Large intestine (tissue), 12 donors: ENCODE measurements at places on chromosomes 16 and 17. TPM values are rescaled to one million over a fixed set of nuclear protein-coding genes. Genes with fewer than 3 reads are reported as not detected.

- peak; percentile 20 for DNase-seq
Observed at GRCh38 chr16:88526906-88527185, 43.4 kb upstream of the ZC3H18 start.

DNA sequence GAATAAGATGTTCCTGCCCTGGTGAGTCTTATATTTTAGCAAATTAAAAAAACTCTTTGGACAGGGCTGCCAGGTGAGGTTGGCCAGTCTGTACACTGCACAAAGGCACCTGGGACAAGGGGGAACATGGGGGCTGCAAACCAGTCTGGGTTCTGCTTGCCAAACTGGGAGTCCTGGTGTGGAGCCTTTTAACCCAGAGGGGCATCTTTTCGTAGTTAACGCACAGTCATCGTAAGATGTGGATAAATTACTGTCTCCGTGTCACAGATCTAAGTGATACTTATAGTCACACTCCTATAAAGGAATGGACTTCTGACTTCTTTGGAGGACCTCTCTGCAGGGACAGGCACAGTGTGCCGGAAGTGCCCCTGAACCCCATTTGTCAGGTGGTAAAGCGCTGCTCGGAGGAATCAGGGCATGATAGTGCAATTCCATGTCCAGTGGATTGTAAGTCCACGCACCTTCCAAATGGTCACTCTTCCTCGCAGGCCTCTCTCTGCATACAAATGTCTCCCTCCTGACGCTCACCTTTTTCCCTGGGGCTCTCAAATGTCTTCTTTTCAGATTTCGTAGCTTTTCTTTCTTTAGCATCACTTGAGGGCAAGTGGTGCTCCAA lies 14.7 kb downstream of the DEXI start:
- DNase-seq, result no peak

GRCh38 chr17:41539071-41539492 lies 11.0 kb upstream of the KRT19 start:
- no peak for DNase-seq

- DNase-seq, result no peak
Observed at GRCh38 chr16:27446721-27447120, 44.7 kb downstream of the IL21R start.

DNA sequence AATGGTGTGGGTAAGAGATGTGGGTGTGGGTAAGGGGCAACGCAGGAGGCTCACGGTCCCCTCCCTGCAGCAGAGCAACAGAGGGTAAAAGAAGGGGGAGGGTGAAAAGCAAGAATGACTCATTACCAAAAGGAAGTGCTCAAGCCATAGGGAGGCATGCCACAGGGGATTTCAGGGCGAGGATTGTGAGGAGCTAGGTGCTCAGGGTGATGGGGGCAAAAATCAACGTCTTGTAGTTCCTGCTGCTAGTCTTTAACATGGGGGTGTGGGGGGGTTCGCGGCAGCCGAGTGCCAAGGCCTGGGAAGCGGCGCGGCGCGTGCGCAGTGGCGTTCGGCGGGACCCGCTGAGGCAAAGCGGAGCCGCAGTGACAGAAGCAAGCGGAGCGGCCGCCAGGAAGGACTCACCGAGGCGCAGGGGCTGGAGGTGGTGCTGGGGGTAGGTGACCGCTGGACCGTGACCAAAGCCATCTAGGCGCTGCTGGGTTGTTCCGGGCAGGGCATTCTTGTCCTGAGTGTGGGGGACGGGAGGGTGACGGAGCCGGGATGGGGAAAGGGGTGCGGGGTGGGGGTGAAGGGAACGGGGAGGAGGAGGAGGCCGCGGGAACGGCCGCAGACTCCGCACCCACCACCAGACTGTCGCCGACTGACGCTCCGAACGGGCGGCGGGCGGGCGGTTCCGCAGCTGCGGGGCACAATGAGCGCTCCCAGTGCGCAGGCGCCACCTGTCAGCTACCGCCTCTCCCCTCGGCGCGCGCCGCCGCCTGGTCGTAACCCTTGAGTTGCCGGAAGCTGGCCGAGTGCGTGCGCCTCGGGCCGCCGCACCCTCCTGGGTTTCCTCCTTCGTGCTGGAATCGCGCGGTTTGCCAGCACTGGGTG lies at the start of gene SSH2:
Gene SSH2, minus strand, starts transcription at position 696 of the 876 bp plus-strand sequence. Its CDS starts 228 bp downstream, at position 468.
- DNase-seq, result peak; percentile 90

DNA sequence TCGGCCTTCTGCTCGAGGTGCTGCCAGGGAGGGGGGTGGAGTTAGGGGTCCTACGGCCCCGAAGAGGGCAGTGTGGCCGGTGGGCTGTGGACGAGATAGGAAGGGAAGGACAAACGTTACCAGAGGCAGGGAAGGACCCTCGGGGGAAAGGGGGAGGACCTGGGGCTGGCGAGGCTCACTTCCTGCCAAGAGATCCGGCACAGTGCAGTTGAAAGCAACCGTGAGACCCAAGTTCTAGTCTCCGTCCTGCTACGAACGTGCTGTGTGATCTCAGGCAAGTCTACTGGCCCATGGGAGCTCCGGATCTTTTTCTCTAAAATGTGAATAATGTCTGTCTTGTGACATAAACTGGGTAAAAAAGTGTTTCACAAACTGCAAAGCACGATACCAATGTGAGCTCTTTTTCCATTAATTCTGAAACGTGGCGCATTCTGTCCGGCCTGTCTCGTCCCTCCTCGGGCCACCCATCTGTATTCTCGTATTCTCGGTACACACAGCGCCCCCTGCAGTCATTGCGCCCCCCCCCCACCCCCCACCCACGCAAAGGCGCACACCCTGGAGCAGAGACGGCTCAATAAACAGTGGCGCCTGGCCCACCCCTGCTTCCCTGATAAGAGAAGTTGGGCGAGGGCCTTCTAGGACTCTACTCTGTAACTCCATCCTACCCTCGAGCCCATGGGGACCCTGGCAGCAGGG lies 8.8 kb downstream of the CYGB start:
- DNase-seq, result no peak

DNA sequence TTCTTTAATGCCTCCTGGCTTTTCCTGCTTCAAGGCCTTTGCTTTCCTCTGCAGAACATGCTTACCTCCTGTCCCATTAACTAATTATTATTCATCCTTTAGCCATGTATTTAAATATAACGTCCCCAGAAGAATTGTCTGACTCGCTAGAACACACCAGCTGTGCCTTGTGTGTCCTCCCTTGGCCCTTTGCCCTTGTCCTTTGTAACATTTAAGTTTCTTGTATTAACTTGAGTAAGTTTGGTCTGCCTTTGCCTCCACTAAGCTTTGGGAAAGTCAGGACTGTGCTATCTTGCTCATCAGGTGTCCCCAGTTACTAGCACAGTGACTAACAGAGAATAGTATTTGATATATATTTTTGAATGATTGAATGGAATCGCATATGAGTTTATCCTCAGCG lies 29.6 kb upstream of the ABCA9 start:
- no peak for DNase-seq

DNA sequence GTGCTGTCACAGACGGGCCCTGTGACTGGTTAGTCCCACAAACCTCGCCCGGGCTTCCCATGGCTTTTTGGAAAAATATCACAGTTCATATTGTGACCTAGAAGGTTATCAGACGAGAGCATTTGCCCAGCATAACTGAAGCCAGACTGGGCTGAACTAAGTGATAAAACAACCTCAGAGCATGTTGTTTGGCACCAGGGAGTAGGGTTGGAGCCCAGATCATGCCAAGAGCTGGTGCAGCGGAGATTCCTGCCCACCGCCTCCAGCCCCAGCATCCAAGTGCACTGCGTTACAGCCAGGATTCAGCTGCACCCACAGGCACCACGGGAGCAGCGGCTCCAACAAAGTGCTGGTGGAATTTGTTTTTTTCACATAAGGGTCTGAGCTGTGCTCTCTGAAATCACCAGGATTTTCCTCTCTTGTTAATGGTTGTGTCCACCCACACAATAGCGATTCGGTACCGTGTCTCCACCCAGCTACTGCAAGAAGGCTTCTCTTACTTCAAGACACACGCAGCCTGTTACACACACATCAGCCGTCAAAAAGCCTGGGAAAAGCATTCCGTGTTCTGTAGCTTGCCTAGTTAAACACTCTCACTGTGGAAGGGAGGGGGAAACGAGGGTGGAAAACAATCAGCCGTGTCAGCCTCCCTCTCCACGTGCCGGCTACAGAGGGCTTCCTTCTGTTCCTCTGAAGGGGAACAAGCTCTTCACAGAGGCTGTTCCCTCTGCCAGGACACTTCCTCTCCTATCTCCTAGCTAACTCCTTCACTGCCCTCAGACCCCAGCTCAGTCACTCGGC lies 273.8 kb downstream of the C16orf95 start:
- no peak for DNase-seq

DNA sequence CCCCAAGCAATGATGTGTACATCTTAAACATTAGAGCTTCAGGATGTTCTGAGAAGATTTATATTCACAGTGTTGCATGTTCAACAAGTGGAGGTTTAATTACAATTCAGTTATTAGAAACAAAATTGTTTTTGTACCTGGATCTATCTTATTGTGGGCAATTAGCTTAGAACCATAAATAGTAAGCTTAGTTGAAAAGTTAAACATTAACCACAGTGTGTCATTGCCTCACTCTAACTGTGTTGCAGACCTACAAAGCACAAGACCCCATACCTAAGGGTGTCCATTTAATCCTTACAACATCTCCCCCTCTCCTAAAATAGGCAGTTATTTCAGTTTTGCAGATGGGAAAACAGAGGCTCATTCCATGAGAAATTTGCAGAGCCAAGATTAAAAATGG lies 632.0 kb upstream of the SOX9 start:
- peak; percentile 62 for DNase-seq

DNA sequence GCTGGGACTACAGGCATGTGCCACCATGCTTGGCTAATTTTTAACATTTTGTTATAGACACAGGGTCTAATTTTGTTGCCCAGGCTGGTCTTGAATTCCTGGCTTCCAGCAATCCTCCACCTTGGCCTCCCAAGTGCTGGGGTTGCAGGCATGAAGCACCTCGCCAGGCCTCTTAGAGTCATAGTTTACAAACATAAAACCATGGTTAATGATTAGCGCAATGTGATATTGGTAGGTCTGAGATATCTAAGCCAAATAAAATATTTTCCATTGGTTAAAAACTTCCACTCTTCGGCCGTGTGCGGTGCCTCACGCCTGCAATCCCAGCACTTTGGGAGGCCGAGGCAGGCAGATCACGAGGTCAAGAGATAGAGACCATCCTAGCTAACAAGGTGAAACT lies 16.6 kb downstream of the TXNDC11 start:
- DNase-seq, result peak; percentile 36

CRISPLD2 gene
- 8.8 TPM for polyA plus RNA-seq

CMTM1 gene
- 3.4 TPM for polyA plus RNA-seq

MT3 gene
- polyA plus RNA-seq, result 0.97 TPM
